ENCODE measurements at places on chromosomes 4 and X.

GRCh38 chr4:179797738-179798137 lies 2355.5 kb upstream of the AGA start:
- DNase-seq = no peak

DNA sequence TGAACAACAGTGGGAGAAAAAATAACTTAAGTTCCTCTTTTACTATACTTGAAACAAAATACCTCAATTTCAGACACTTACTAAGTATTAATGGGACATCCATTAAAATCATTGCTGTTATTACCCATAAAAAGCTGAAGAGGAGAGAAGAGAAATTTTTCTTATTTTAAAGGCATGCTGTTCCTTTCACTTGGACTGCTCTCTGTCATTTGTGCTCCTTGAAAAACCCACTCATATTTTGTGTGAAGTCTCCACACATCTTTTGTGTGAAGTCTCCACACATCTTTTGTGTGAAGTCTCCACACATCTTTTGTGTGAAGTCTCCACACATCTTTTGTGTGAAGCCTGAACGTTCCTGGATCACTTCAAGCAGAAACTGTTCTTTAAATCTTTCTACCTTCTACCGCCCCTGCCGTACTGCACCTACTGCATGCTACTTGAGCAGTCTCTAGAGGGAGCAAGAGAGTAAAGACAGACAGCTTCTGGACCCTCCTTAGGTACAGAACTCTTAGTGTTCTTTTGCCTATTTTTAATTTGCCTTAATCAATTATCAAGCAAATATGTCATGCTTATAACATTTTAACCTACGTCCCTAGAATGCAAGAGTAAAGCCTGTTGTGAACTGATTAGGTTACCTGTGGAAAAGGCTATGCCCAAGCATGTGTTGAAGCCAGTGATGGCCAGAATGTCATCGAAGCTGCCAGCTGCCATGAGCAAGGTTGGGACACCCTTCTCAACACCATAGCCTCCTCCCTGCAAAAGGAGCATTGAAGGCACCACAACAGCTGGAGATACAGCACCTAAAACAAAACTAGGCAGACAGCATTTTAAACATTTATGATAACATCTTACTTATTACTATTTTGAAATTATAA lies 27.1 kb upstream of the SLC9B1 start:
- DNase-seq = peak; percentile 5

DNA sequence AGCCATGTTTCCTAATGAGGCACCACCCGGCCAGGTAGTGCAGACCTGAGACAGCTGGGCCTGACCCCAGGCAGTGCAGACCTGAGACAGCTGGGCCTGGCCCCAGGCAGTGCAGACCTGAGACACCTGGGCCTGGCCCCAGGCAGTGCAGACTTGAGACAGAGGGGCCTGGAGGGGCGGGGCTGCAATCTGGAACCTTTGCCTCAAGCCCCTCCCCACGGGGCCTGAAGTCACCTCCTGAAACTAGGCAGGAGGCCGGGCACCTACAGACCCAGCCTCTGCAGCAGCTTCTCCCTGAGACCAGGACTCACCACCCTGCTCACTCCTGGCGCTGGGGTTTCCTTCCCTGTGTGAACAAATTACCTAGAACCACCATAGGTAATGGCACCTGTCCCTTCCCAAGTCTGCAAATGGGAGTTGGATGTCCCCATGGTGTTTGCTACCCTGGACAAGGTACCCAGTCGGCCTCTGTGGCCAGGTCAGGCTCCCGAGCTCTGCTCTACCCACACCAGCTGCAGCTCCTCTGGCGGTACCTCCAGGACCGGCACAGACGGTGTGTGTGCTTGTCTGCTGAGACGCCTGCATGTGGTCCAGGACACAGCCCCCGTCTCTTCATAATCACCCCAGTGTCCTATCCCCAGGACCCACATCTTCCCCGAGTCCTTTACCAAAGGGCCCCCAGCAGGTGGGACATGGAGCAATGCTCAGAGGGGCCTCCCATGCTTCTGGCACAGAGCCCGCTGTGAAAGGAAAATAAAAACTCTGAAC lies 53.1 kb upstream of the C4orf50 start:
- no peak for DNase-seq

GRCh38 chrX:72392042-72392441 lies 86.3 kb upstream of the CITED1 start:
- no peak for DNase-seq

GRCh38 chr4:68129793-68130192 lies at the start of gene TMPRSS11F:
TSS of gene TMPRSS11F (minus strand) at chr4:68129869. CDS start at chr4:68129820, 49 bp downstream.
- DNase-seq = no peak

DNA sequence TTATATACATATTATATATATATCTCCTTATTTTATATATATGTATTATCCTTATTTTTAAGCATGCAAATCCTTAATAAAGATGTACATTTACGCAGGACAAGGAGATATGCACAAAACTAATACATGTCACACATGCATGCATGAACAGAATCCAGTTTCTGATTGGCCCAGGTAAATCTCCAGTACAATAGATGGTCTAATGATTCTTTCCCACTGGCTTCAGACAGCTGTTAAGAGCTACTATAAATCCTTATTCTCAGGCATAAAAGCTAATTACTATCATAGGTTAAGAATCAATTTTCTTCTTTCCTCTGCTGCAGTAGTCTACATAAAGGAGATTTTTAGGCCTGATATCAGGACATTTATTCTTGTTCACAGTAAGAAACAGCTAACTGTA lies 689.8 kb downstream of the KCTD8 start:
- no peak for DNase-seq

GRCh38 chr4:124941267-124941666 lies 228.7 kb upstream of the ANKRD50 start:
- DNase-seq = no peak

GRCh38 chr4:145679520-145679919 lies 426 bp upstream of the C4orf51 start:
- no peak for DNase-seq

- DNase-seq = no peak
These were observed 234.5 kb upstream of the SLIT2 start for GRCh38 chr4:20017070-20017776.

DNA sequence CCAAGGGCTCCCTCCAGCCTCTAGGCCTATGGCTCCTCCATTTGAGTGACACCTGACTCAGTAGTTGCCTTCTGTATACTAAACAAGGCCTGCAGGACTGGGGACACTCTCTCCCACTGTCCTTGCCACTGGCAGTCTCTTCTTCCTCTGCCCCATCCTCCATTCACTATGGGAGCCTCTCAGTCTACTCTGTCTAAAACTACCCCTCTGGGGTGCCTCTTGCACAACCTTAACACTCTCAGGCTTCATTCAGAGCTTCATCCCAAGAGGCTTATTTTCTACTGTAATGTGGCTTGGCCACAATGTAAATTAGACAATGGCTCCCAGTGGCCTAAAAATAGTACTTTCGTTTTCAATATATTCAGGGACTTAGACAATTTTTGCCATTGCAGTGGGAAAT lies 133.0 kb downstream of the ZC4H2 start:
- no peak for DNase-seq

GRCh38 chr4:123233136-123233768 lies 163.3 kb upstream of the SPRY1 start:
- DNase-seq = no peak

- DNase-seq = no peak
These were observed 4.4 kb upstream of the SMIM14 start for GRCh38 chr4:39642885-39643552.

DNA sequence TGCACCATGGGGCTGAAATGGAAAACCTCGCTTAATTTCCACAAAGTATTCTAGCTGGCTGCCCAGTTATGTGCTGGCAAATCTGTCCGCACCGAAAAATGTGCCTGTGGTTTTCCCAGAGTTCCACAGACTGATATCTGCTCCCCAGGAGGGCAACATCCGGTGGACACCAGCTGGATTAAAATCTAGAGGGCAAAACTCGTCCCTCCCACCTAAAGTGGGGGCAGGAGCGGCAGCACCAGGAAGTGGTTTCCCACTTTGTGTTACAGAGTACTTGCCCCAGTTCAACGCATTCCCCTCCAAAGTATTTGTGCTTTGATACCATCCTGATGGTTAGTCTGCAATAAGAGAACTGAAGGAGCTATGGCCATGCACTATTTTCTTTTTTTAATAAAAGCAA lies 187.6 kb downstream of the TSPAN5 start:
- no peak for DNase-seq

GRCh38 chrX:1139185-1139500 lies 73.3 kb downstream of the CRLF2 start:
- no peak for DNase-seq

DNA sequence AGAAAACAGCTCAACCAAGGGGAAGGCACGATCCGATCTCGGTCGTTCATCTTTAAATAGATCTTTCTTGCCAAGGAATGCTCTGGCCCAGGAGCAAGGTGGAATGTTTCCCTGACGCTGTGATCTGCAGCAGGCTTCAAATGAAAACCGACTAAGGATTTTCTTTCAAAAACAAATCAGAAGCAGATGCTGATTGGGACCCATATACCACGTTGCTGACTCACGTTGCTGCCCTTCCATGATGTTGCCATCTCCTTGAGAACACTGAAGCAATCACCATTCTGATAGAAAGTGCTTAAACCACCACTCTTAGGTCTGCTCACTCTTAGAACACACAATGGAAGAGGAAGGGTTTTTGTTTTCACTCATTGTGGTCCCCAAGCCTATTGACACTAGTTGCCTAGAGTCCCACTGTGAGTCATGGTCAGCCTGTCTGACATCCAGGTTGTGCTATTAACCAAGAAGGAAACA lies 26.1 kb downstream of the LAMTOR3 start:
- no peak for DNase-seq

GRCh38 chr4:82354788-82355187 lies 19.0 kb downstream of the HNRNPD start:
- no peak for DNase-seq

DNA sequence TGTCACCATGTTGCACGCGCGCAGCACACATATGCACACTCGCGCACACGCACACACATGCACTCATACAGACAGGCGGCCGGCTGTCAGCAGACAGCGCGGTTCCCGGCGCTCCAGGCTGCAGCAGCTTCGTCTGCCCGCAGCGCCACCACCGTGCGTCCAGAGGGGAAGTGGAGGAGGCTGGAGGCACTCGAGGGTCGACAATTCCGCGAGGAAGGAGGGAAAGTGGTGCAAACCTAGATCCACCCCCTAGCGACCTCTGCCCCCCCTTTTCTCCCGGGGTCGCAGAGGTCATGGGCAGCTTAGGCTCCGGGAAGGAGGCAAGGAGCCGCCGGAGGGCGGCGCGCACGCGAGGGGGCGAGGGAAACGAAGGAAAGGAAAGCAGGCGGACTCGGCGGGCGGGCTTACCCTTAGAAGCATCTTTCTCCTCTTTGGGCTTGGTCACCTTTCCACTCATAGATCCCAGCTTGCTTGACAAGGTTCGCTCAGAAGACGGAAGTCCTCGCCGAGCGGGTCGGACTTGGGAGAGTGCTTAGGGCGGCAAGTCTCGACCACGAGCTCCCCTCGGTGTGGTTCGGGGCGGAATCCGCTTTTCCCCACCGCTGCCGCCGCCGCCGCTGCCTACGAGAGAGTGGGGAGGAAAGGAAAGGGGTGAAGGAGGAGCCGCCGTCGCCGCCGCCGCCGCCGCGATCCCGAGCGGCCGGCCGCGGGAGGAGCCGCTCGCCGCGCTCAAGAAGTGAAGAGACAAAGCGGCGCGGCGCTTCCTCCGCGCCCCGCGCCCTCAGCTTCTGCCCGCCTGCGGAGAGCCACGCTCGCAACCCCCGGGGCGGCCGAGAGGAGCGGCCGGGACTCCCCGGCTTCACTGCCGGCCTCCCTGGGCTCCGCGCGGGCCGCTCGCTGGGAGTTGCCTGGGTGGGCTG lies 326.6 kb upstream of the F9 start:
- DNase-seq = no peak

GRCh38 chrX:38268011-38268410 lies 47.3 kb upstream of the SRPX start:
- DNase-seq = no peak

- no peak for DNase-seq
These were observed at the start of gene CRMP1 for GRCh38 chr4:5893004-5893580. TSS of gene CRMP1 (minus strand) at chr4:5893086. CDS start at chr4:5892969, 117 bp downstream.

GRCh38 chrX:39204945-39205344 lies 403.7 kb downstream of the MID1IP1 start:
- peak; percentile 26 for DNase-seq

- no peak for DNase-seq
These were observed 31.9 kb downstream of the APLN start for GRCh38 chrX:129622757-129623301.
